ENCODE measurements at places on chromosomes 3 and 15. TPM values are rescaled to one million over a fixed set of nuclear protein-coding genes. Genes with fewer than 3 reads are reported as not detected.
A peak's percentile ranks its signal among the peaks of the same experiment; 100 is the strongest.

GRCh38 chr3:31408720-31409119 is 124.0 kb upstream of the STT3B start:
- no peaks in the 10 kb centered on the region for H3K36me3 ChIP-seq
- DNase-seq, result no peak
- no peaks in the 10 kb centered on the region for H3K27me3 ChIP-seq
- no peak overlapping the region for H3K27ac ChIP-seq
- no peaks in the 10 kb centered on the region for H3K4me1 ChIP-seq
- H3K4me3 ChIP-seq, result no peak overlapping the region

DNA sequence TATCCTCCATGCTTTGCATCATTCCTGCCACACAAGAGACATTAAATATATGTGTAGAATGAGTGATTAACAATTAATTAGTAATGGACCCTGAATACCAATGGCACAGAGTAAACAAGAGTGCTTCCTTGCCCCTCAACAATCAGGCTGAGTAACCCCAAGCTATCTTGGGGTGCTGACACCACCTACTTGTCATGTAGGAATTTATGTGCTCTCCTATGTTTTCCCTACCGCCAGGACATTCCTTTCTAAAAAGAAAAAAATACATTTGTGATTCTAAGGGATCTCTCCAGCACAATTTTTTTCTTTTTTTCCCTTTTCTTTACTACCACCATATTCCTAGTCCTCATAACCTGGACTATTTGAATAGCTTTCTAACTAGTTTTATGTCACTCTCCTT is 449.1 kb downstream of the MFSD1 start:
- H3K27ac ChIP-seq, result no peak overlapping the region
- H3K27me3 ChIP-seq, result no peaks in the 10 kb centered on the region
- no peak overlapping the region for H3K4me3 ChIP-seq
- H3K4me1 ChIP-seq, result no peaks in the 10 kb centered on the region
- no peak for DNase-seq
- H3K36me3 ChIP-seq, result no peaks in the 10 kb centered on the region

GRCh38 chr3:152615681-152616080 is 219.2 kb upstream of the P2RY1 start:
- no peak overlapping the region for H3K4me3 ChIP-seq
- no peaks in the 10 kb centered on the region for H3K4me1 ChIP-seq
- no peaks in the 10 kb centered on the region for H3K36me3 ChIP-seq
- DNase-seq, result no peak
- H3K27ac ChIP-seq, result no peak overlapping the region
- H3K27me3 ChIP-seq, result no peaks in the 10 kb centered on the region

- H3K27me3 ChIP-seq, result no peaks in the 10 kb centered on the region
- H3K27ac ChIP-seq, result no peak overlapping the region
- no peaks in the 10 kb centered on the region for H3K36me3 ChIP-seq
- DNase-seq, result no peak
Observed at GRCh38 chr15:78083687-78084448, 6.4 kb upstream of the TBC1D2B start.

DNA sequence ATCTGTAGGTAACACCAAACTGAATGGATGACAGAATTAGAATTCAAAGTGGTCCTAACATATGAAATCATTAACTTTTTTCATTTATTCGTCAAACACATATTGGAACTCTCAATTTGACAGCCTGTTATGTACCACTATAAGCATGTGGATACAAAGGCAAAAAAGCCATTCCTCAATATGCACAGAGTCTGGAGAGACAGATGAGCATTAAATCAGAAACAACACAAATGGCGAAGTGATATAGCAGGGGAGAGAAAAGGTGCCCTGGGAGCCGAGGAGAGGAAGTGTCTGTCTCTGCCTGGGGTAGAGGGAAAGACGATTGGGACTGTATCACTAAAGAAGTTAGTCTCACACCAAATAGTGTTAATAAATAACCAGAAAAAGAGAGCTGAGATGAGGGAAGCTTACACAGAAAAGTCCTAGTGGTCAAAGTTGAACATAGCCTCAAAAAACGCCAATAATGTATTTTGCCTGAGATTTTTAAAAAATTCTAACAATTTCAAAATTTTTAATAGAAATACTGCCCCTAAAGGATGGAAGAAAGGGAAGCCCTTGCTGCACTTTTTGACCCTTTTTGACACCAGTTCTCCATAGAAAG is 417.5 kb downstream of the TUSC7 start:
- DNase-seq, result no peak
- no peaks in the 10 kb centered on the region for H3K27me3 ChIP-seq
- no peaks in the 10 kb centered on the region for H3K36me3 ChIP-seq

DNA sequence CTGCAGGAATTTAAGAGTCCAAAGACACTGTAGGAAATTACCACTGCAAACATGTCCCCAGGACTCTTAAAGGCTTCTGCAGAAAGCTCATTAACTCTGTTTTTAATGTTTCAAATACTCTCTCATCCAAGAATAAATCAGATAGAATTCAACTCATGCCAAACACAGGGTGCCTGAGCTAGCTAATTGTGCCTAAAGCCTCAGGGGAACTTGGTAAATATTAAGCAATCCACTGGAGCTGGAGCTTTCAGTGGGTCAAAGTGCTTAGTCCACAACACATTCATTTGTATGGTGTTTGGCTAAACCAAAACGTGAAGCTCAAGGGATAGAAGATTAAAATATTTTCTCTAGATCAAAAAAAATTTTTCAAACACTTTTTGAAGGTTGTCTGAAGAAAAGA is 131.4 kb downstream of the THRB start:
- no peak overlapping the region for H3K4me3 ChIP-seq
- H3K4me1 ChIP-seq, result peaks cover 26% of the 10 kb centered on the region
- no peaks in the 10 kb centered on the region for H3K36me3 ChIP-seq
- no peak for DNase-seq
- no peaks in the 10 kb centered on the region for H3K27me3 ChIP-seq
- H3K27ac ChIP-seq, result no peak overlapping the region

DNA sequence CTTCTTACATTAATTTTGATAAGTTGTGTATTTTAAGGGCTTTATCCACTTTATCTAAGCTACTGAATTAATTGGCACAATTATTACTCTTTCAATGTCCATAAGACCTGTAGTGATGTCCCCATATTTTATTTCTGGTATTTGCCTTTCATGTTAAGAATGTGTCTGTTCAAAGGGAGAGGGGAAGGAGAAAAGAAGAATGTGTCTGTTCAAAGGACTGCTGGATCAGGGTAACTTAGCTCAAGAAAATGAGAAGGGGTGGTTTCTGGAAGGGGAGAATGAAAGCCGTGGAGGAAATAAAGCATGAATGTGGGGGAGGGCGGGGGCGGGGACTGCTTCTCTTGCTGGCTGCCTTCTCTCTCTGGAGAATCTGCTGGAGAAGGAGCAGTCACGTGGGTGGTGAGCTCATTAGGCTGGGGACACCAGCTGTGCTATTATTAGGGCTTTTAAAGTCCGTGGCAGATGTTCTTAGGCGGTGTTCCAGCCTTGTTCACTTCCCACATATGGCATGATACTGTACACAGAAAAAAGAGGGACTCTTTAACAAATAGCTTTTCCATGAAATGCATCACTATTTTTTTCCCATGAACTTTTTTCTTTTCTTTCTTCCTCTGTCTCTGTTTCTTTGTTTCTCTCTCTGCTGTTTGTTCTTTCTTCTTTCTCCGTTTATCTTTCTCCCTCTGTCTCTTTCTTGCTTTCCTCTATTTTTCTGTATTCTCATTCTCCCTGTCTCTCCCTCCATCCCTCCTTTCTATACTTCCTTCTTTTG is 63.7 kb upstream of the ULK4 start:
- no peak overlapping the region for H3K4me3 ChIP-seq
- no peaks in the 10 kb centered on the region for H3K36me3 ChIP-seq
- peak; percentile 94 for DNase-seq

DNA sequence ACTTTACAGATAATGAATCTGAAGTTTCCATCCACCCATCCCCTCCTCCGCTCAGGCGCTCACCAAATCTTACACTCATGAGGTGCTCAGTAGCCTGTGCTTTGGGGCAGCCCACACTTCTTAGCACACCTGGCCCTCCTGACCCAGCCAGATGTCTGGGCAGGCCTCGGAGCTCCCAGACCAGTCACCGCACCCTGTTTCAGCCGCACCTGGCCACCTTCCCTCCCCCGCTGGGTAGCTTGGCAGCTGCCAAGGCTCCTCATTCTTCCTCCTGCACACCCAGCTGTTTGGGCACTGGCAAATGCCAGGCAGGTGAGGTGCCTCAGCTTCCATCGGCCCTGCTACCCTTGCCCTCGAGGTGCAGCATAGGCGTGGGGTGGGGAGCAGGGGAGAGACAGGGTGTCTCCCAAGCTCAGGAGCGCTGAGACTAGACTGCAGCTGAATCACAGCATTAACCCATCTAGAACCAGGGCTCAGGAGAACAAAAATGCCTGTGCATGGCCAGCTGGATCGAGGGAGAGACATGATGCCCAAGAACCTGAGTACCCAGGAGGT is 45.8 kb downstream of the CDC25A start:
- H3K36me3 ChIP-seq, result no peaks in the 10 kb centered on the region
- no peak overlapping the region for H3K27ac ChIP-seq
- DNase-seq, result no peak

- peak; percentile 28 for DNase-seq
- H3K27me3 ChIP-seq, result no peaks in the 10 kb centered on the region
- H3K36me3 ChIP-seq, result no peaks in the 10 kb centered on the region
- H3K4me1 ChIP-seq, result no peaks in the 10 kb centered on the region
Observed at GRCh38 chr3:167941234-167941995, 154.3 kb downstream of the GOLIM4 start.

- no peak overlapping the region for H3K4me3 ChIP-seq
- H3K27me3 ChIP-seq, result no peaks in the 10 kb centered on the region
- DNase-seq, result no peak
- no peaks in the 10 kb centered on the region for H3K36me3 ChIP-seq
- no peaks in the 10 kb centered on the region for H3K4me1 ChIP-seq
Observed at GRCh38 chr3:110459021-110459420, 612.6 kb upstream of the NECTIN3 start.

- no peak overlapping the region for H3K4me3 ChIP-seq
- no peaks in the 10 kb centered on the region for H3K36me3 ChIP-seq
- no peak overlapping the region for H3K27ac ChIP-seq
- no peak for DNase-seq
- H3K4me1 ChIP-seq, result peaks cover 10% of the 10 kb centered on the region
- no peaks in the 10 kb centered on the region for H3K27me3 ChIP-seq
Observed at GRCh38 chr3:141655801-141656200, 82.3 kb upstream of the RNF7 start.

- H3K4me3 ChIP-seq, result no peak overlapping the region
- H3K27me3 ChIP-seq, result no peaks in the 10 kb centered on the region
- no peak for DNase-seq
- H3K4me1 ChIP-seq, result no peaks in the 10 kb centered on the region
- no peak overlapping the region for H3K27ac ChIP-seq
Observed at GRCh38 chr15:66780172-66780972, 78.3 kb downstream of the SMAD6 start.

GRCh38 chr3:182567700-182568099 is 225.6 kb upstream of the ATP11B start:
- DNase-seq, result no peak
- no peaks in the 10 kb centered on the region for H3K36me3 ChIP-seq
- H3K4me3 ChIP-seq, result no peak overlapping the region
- H3K27me3 ChIP-seq, result no peaks in the 10 kb centered on the region

DNA sequence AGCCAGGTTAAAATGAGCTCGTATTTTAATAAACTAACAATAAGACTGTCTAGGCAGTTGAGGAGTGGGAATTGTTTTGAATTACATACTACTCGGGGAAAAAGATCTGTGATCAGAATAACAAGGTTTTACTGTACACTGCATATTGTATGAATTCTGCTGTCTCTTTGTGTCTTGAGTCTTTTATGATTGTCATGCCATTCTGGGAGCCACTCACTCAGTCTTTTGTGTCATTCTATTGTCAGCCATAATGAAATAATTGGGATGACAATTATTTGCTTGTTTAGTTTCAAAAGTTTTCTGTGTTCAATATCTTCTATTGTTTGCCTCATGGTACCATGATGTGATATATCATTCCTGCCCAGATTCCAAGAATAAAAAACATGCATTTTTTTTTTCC is 339.6 kb upstream of the TBL1XR1 start:
- H3K36me3 ChIP-seq, result no peaks in the 10 kb centered on the region
- H3K27ac ChIP-seq, result no peak overlapping the region
- H3K4me1 ChIP-seq, result peaks cover 16% of the 10 kb centered on the region
- no peak for DNase-seq
- no peaks in the 10 kb centered on the region for H3K27me3 ChIP-seq

GRCh38 chr3:19213603-19214220 is 65.4 kb downstream of the KCNH8 start:
- no peak for DNase-seq
- no peak overlapping the region for H3K4me3 ChIP-seq
- no peaks in the 10 kb centered on the region for H3K27me3 ChIP-seq
- H3K4me1 ChIP-seq, result no peaks in the 10 kb centered on the region

- no peak for DNase-seq
- no peak overlapping the region for H3K27ac ChIP-seq
- H3K4me3 ChIP-seq, result no peak overlapping the region
Observed at GRCh38 chr3:46096336-46096735, 69.1 kb upstream of the XCR1 start.

GRCh38 chr3:185914911-185915629 is 22.7 kb downstream of the TRA2B start:
- no peak overlapping the region for H3K4me3 ChIP-seq
- peaks cover 71% of the 10 kb centered on the region for H3K36me3 ChIP-seq
- H3K4me1 ChIP-seq, result no peaks in the 10 kb centered on the region
- no peaks in the 10 kb centered on the region for H3K27me3 ChIP-seq
- no peak for DNase-seq

- H3K4me1 ChIP-seq, result no peaks in the 10 kb centered on the region
- no peaks in the 10 kb centered on the region for H3K27me3 ChIP-seq
- no peak overlapping the region for H3K27ac ChIP-seq
- H3K4me3 ChIP-seq, result no peak overlapping the region
- no peaks in the 10 kb centered on the region for H3K36me3 ChIP-seq
Observed at GRCh38 chr3:104582092-104582491, 784.6 kb upstream of the ALCAM start.

DNA sequence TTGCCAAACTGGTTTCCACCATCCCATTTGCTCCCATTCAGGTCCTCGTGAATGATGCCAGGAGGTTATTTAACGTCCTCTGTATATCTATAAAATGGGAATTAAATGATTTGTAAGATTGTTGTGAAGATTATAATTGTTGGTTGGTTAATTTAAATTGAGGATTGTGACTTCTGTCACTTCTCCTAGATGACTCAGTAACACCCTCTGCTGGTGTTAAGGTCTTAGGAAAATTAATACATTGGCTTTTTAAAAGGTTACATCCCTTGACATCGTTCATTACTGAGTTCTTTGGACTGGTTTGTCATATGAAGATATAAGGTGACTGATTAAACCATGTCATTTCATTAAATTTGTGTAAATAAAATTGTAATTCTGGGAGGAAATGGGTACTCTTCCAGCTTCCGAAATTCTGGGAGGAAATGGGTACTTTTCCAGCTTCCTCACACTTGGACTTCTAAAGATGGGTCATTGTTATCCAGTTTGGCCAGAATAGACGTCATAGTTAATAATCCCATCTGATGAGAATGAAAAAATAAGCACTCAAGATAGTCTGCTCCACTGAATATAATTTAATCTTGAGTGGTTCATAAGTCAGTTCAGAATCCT is 33.3 kb upstream of the PAQR5 start:
- DNase-seq, result no peak
- no peaks in the 10 kb centered on the region for H3K27me3 ChIP-seq
- H3K4me3 ChIP-seq, result no peak overlapping the region
- H3K36me3 ChIP-seq, result no peaks in the 10 kb centered on the region
- H3K27ac ChIP-seq, result no peak overlapping the region
- H3K4me1 ChIP-seq, result no peaks in the 10 kb centered on the region

The LIPH gene
- 1.1 TPM for total RNA-seq

The DUOX1 gene
- 55.7 TPM for total RNA-seq

The GLDN gene
- 18.9 TPM for total RNA-seq

The CCR8 gene
- not detected for total RNA-seq

The OXTR gene
- 0.09 TPM for total RNA-seq

The ZNF385D gene
- total RNA-seq, result 0.09 TPM

The CACNA2D2 gene
- 0.56 TPM for total RNA-seq

The INKA1 gene
- 4.8 TPM for total RNA-seq

The B3GALNT1 gene
- total RNA-seq, result 8.0 TPM

The HTR3E gene
- not detected for total RNA-seq

The APBA2 gene
- 13.2 TPM for total RNA-seq

The SPRED1 gene
- total RNA-seq, result 29.3 TPM

The ANKRD34C gene
- not detected for total RNA-seq

All from adrenal gland (tissue), 19 donors.